Omental fat pad (tissue), 4 donors: ENCODE measurements at places on chromosomes 11 and 22. TPM values are rescaled to one million over a fixed set of nuclear protein-coding genes. Genes with fewer than 3 reads are reported as not detected.

The OR52I2 gene
- not detected for total RNA-seq

The CHRNA10 gene
- total RNA-seq = 3.6 TPM

DNA sequence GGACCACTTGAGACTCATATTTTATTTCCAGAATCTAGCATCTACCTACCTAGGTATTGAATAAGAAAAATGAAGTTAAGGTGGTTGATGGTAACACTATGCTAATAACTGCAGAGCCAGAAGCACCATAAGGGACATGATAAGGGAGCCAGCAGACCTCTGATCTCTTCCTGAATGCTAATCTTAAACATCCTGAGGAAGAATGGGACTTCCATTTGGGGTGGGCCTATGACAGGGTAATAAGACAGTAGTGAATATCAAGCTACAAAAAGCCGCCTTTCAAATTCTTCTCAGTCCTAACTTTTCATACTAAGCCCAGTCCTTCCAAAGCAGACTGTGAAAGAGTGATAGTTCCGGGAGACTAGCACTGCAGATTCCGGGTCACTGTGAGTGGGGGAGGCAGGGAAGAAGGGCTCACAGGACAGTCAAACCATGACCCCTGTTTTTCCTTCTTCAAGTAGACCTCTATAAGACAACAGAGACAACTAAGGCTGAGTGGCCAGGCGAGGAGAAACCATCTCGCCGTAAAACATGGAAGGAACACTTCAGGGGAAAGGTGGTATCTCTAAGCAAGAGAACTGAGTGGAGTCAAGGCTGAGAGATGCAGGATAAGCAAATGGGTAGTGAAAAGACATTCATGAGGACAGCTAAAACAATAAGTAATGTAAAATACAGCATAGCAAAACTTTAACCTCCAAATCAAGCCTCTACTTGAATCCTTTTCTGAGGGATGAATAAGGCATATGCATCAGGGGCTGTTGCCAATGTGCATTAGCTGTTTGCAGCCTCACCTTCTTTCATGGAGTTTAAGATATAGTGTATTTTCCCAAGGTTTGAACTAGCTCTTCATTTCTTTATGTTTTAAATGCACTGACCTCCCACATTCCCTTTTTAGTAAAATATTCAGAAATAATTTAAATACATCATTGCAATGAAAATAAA, 2.1 kb downstream of the HBB start:
- DNase-seq = no peak

The DTX4 gene
- 35.4 TPM for total RNA-seq

The CHORDC1 gene
- 94.4 TPM for total RNA-seq

GRCh38 chr22:47432683-47433082, 670.2 kb downstream of the TBC1D22A start:
- no peak for DNase-seq

DNA sequence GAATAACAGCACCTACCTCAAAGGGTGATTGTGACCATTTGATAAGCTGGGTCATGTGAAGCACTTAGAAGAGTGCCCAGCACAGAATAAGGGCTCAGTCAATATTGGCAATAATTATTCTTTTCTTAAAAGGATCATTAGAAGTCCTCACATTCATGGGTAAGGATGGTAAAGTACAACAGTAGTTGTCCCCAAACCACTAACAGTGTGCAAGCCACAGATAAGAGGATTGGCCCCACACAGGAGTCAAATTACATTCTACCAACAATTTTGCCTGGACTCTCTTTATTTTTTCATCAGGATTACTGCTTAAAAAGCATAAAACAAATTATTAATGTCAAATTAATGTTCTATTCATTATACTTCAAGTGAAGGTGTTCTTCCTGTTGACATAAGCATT, 271.5 kb upstream of the PDGFD start:
- DNase-seq = no peak

GRCh38 chr11:32706985-32707741, 87.3 kb downstream of the CCDC73 start:
- DNase-seq = no peak

GRCh38 chr11:12232817-12233601, 122.6 kb downstream of the MICAL2 start:
- no peak for DNase-seq

DNA sequence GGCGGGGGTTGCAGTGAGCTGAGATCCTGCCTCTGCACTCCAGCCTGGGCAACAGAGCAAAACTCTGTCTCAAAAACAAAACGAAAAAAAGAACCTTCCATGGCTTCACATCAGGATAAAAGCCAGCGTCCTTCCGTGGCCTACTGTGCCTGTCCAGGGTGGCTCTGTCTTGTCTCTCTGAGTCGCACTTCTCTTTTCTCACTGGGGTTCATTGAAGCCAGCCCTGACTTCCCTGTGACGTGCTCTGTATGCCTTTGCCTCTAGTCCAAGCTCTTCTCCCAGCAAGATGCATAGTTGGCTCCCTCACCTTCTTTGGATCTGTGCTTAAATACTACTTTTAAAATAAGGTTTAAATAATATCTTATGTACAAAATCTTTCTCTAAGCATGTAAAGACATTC, 11.6 kb downstream of the ATXN10 start:
- DNase-seq = no peak

The CREBZF gene
- 81.0 TPM for total RNA-seq
